ENCODE measurements at places on chromosomes 2 and 18.
A peak's percentile ranks its signal among the peaks of the same experiment; 100 is the strongest.

- no peak for DNase-seq
These were observed 3.5 kb upstream of the RHOB start for GRCh38 chr2:20443276-20443920.

GRCh38 chr2:40440835-40441234 is 11.1 kb downstream of the SLC8A1 start:
- no peak for DNase-seq

DNA sequence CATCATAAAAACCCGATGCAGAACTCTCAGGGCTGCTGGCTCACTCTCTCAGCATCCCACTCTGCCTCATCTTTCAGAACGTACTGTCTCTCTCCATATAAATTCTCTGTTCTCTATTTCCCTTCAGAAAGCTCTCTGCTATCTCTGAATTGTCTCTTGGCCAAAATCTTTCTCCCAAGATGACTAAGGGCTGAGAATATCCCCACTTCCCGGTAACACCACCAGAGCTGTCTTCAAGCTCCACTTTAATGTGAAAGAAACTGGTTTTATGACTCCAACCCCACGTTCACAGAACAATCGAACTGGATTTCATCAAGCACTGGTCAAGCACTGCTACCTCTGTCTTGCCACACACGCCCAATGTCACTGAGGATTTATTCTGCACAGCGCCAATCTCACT is 22.4 kb downstream of the TGFBRAP1 start:
- no peak for DNase-seq

DNA sequence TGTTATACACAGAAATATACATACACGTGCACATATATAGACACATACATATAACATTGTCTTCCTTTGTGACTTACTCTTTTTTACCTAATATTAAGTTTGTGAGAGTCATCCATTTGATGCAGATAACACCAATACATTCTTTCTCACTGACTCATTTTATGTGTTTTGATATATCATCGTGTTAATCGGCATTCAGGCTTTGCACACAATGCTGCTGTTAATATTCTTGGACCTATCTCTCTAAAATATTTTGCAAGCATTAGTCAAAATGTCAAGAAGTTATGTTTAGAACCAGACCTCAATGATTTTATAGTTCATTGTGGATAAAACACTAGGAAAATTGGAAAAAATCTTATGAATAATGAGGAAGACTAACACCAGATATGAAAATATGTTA is 441.1 kb downstream of the LRATD1 start:
- DNase-seq: no peak

GRCh38 chr2:232316461-232317330 is 61.9 kb upstream of the ALPP start:
- peak; percentile 22 for DNase-seq

DNA sequence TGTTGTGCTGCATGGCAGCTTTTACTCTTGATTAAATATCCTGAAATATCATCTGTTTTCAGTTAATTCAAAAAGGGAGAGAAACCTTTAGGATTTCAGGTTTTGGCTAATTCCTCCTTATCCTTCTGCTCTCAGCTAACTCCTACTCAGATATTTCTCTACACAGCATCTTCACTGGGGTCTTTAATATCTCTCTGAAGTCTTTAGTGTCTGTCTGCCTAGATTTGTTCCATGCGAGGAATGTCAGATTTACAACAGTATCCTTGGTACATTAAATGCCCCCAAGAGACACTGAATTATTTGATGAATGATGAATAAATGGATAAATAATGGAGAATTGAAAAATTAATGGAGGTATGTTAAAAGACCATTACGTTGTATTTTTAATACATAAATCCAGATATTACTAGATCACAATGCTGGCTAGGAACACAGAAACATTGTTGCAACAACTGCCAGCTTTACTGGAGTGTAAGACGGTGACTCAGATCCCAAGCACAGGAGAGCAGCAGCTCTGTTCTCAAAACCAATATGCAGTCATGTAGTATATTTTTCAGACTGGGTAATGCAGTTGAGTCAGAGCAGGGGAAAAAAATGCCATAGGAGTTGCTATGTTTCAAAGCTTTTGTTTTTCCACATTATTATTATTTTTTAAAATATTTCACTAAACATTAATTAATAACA is 388.0 kb upstream of the SYT4 start:
- no peak for DNase-seq

DNA sequence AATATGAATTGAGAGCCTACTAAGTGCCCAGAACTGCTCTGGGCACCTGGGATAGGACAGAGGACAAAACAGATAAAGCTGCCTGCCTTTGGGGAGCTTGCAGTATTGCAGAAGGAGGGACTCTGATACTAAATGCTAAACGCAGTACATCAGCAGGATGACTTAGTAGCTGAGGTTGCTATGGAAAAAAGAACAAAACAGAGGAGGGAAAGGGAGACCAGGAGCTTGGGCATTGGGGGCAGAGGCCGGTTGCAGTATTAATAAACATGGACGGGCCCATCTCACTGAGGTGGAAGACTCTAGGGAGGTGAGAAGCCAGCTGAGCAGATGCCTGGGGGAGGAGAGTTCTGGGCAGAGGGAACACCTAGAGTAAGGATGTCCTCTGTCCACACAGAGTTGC is 66.1 kb upstream of the SP3 start:
- no peak for DNase-seq

DNA sequence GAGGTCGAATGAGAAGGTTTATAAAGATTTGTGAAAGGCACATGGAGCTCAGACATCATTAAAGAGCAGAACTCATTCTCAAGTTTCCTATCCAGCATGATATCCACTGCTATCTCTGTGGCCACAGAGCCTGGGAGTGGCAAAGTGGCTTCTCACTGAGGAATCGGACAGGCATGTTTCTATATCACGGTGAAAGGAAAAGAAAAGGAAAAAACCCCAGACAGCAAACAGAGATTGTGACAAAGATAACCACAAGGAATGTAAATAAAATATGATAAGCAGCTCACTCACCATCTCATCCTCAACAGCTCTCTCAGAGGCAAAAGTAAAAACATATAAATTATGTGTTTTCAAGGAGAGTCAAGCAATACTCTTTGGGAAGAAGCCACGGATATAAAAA is 2.5 kb downstream of the PID1 start:
- DNase-seq: no peak

DNA sequence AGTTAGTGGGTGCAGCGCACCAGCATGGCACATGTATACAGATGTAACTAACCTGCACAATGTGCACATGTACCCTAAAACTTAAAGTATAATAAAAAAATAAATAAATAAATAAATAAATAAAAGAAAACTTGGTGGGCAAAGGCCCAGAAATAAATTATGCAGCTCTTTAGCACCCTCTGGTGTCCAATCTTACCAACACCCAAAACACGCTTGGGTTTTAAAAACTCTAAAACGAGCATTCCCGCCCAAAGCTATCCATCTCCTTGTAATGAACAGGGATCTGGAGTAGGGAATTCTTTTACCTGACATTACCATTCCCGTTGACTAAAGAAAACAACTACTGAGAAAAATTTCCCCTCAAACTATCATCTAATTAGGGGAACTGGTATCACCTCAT is 2005.9 kb upstream of the CELF4 start:
- no peak for DNase-seq

DNA sequence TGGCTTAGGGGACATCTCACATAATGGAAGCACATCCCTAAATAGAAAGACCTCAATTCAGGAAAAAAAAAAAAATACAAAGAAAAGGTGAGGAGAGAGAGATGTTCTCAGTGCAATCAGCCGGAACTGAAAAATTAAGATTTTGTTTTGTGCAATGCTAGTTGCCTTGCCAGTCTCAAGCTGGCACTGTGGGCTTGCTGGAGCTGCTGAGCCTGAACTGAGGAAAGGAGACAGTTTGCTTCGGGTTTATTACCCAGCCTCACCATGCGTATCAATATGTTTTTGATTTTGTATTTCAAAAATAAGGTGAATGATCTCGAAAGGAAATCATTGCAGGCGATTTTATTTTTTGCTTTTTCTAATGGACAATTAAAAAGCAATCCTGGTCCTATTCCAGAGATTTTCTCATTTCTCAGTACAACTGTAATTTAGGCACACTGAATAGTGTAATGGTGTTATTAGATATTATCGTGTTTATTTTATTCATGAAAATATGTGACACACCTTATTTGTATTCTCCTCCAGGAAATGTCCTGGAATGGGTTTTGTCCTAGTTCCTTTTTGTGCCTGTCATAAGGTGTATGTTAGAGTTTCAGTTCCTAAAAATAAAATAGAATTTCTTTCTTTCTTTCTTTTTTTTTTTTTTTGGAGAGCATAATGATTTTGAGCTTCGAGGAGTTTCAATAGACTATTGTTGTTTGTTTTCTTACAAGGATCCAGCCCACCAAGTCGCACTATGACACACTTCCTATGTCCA is 72.8 kb upstream of the ZEB2 start:
- DNase-seq: no peak

GRCh38 chr2:15730545-15731212 is 139.0 kb downstream of the DDX1 start:
- no peak for DNase-seq

DNA sequence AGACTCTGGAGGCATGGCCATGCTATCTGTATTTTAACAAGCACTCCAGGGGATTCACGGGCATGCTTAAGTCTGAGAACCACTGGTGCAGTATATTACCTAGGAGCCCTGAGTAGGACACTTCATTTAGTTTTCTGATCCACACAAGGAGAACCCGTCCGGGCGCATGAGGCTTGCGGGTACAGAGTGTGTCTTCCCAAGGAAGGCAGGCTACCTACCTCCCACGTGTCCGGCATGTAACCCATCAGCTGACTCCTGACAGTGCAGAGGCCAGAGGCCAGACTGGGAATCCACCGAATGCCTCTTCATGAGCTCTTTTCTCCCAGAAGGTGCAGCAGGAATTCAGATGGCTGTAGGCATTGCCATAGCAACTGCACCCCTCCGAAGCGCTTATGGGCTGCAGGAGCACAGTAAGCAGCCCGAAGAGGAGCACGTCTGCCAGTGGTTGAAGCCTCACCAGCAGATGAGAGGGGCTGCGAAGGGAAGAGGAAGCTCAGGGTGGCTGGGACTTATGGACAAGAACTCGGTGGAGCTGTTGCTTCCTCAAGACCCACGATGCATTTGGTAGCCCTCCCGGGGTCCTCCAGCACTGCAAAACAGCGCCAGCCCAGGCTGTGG is 33.8 kb upstream of the DNMT3A start:
- DNase-seq: no peak
